ENCODE measurements at places on chromosomes 12 and 14. TPM values are rescaled to one million over a fixed set of nuclear protein-coding genes. Genes with fewer than 3 reads are reported as not detected.

GRCh38 chr14:46651526-46652144 is at the start of gene RPL10L:
Gene RPL10L, minus strand, starts transcription at chr14:46651781. Its CDS starts 45 bp downstream, at chr14:46651736.
- no peak for DNase-seq

DNA sequence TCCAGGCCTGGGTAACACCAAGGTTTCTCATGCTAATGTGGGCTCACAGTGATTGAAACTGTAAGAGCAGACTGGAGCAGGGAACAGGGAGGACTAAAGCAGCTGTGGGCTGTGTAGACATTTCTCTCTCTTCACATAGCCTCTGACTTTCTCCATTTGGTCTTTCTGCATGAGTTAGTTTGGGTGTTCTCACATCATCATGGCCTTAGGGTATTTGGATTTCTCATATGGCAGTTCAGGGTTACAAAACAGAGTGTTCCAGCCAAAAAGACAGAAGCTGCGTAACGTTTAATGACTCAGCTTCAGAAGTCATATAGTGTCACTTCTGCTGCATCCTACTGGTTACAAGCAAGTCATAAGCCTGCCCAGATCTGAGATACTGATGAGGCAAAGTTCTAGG is 52.0 kb upstream of the OSBPL8 start:
- DNase-seq, result no peak

- no peak for DNase-seq
Measured at GRCh38 chr14:65790172-65790815, 377.8 kb downstream of the FUT8 start.

DNA sequence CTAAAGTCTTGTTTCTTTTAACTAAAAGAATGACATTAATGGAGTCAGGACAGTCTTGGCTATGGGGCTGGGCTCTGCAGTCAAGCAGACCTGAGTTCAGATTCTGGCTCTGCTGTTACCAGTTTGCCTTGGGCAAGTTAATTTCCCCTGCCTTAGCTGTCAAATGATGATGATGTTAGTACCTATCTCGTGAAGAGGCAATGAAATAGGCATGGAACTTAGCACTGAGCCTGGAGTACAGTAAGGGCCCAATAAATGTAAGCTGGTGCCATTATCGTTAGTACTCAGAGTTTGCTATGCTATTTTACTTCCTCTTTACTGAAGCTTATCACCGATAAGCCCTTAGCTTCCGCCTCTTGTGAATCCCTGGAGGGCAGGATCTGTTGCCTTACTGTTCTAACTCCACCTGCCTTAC is 8.5 kb downstream of the FBXW8 start:
- DNase-seq, result no peak

The MGP gene
- total RNA-seq, result 431 TPM

The GUCY2C gene
- total RNA-seq, result not detected

DNA sequence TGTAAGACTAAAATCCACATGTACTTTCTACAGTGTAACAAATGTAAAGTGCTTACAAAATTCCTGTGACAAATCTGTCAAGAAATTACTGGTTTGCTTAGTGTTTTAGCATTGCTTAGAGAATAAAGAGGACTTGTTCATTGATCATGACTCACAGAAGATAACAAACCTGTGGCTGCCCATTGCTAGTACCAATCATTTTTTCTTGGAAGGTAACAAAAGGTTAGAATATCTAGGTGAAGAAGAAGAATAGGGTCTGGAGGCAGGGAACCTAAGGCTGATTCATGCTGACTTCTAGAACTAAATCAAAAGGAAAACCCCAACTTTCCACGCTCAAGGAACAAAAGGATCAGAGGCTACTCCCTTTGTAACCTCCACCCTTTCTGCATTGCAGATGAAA is 232.7 kb upstream of the ABCD2 start:
- DNase-seq, result no peak

The EML5 gene
- total RNA-seq, result 29.5 TPM

The RD3L gene
- total RNA-seq, result not detected

DNA sequence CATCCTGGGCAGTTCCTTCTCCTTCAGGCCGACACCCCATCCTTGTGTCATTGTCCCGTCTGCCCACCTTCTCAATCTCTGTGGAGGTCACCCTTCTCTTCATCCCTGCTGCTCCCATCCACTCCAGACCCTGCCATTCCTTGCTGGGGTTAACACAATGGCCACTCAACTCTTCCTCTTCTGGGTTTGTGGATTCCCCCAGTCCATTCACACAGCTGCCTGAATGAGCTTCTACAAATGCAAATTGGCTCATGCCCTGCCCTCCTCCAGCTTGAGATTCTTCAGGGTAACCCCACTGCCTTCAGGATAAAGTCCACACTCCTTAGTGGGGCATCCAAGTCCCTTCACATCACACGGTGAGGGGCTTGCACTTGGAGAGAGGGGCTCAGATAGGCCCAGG is 17.2 kb upstream of the PRMT8 start:
- DNase-seq, result no peak

The PZP gene
- total RNA-seq, result 0.48 TPM

The MDGA2 gene
- total RNA-seq, result not detected

GRCh38 chr14:59788176-59788575 is 82.4 kb downstream of the RTN1 start:
- DNase-seq, result no peak

DNA sequence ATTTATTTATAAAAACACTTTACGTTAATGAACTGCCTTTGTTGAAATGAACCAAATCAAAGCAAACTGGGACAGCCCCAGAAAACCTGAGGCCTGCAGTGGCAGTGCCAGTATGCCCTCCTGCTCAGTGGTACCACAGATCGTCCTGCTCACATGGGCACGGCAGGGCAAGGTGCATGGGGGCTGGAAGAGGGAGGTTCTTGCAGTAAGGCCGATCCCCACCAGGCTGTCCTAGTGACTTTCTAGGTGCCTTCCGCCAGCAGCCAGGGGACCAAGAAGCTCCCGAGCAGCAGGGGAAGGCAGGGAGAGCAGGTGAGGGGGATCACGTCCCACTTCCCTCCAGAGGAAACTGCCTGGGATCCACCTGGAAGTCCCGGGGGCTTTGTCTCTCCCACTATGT is 63.9 kb downstream of the TESC start:
- no peak for DNase-seq

GRCh38 chr14:75906680-75907280 is 75.0 kb downstream of the TGFB3 start:
- peak; percentile 45 for DNase-seq

The LMNTD1 gene
- total RNA-seq, result 23.4 TPM

GRCh38 chr12:126384026-126384564 is 1318.9 kb downstream of the AACS start:
- no peak for DNase-seq

- DNase-seq, result no peak
Measured at GRCh38 chr12:95700316-95700785, 90.2 kb downstream of the NTN4 start.

- DNase-seq, result no peak
Measured at GRCh38 chr12:91718326-91718725, 427.3 kb downstream of the BTG1 start.

The PTGDR gene
- total RNA-seq, result 0.52 TPM

- no peak for DNase-seq
Measured at GRCh38 chr12:3627336-3627735, 125.6 kb downstream of the CRACR2A start.

DNA sequence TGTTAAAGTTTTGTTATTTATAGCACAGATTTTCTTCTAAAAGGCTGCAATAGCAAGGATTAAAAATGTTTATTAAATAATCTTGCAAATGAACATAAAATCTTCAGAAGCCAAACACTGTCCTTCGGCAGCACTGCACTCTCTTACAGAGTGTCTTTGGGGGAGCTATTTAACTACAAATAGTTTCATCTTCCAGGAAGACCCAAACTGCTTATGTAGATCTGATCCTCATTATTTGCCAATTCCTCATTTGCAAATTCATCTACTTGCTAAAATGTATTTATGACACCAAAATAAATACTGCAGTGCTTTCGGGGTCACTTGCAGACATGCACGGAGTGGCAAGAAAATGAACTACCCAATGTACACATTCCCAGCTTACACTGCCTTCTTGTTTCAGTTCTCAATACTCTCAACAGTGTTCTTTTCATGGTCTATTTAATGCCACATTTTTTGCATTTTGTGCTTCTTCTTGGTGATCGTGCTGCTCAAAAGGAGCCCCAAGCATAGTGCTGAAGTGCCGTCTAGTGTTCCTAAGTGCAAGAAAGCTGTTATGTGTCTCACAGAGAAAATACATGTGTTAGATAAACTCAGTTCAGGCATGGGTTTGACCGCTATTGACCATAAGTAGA is 128.1 kb downstream of the PRKD1 start:
- DNase-seq, result no peak

The OR4Q2 gene
- total RNA-seq, result not detected

DNA sequence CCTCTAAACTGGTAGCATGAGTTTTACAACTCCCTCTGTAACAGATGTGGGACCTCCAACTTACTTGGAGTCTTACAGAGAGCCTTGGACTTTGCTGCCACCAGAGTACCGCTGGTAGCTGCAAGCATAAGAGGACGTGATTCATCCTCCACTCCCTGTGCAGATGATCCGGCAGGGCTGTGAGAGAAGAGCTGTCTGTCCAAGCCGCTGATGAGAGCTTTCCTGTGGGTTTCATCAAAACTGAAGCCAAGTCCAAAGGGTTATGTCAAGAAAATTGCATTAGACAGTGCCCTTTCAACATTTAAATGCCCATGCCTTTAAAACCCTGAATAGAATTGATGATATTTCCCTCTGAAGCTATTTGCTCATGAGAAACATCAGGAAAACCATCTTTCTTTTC is 85.8 kb downstream of the LLPH start:
- no peak for DNase-seq

The NOVA1 gene
- total RNA-seq, result 6.2 TPM

DNA sequence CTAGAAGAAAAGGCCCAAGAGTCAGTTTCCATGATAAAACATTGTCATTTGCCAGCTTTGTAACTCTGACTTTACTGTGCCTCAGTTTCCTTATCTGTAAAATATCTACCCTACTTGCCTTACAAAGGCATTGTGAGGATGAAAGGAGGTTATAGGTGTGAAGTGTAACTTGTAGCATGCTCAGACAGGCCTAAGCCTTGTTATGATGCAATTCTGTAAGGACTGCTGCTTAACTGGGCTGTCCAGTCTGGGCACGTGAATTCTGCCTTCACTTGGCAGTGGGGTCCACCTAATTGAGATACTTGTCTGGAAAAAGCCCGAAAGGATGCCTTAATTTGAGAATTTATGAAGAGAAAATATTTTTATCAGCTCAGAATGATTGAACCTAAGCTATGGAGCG is 114.5 kb upstream of the DYRK2 start:
- no peak for DNase-seq

DNA sequence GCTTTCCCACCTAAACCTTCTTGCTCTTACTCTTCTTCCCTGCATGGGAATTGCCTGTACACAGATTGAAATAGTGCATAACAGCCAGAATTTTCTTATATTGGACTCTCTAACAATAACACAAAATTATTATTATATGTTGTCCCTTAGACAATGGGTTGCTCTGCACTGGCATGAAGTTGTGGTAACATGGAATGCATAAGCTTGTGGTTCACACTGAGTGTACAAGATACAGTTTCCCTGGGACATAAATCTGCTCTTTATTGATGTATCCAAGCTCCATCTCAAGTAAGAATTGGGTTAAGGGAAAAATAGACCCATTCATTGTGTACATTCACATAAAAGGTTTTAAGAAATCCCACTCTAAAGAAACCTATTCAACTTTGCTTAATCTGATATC is 114.4 kb upstream of the NTF3 start:
- DNase-seq, result no peak

- no peak for DNase-seq
Measured at GRCh38 chr14:23285530-23286019, 357 bp downstream of the HOMEZ start.

The TC2N gene
- 21.2 TPM for total RNA-seq

All from ovary (tissue), 10 donors.